ENCODE measurements at places on chromosomes 1 and 21.

GRCh38 chr1:98289311-98289710 is 368.5 kb upstream of the DPYD start:
- DNase-seq: no peak

DNA sequence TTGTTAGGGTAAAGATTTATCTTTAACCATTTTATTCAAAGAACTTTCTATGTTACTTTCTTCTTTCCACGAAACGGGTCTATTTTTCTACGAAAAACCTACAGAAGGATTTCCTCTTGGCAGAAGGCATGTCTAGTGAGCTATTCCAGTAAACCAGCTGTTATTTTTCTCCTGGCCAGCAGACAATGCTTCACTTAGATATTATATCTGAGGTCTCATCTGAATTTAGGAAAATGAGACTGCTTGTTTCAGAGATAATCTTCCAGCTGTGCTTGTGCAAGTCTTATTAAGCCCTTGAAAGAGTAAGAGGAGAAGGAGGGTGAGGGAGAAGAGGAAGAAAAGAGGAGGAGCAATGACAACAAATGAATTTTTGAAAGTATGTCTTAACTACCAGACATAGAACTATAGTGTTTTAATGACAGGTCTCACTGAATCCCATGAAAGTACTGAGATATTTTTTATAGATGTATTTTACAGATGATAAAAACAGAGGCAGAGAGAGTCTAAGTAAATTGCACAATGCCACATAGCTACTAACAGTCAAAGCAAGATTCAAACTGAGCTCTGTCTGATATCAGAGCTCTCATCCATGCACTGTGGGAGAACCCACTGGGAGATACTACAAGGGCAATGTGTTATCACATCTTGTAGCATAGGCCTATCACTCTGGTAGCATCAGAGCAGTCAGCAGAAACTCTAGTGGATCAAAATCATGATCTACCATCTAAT is 54.6 kb upstream of the SAMSN1 start:
- DNase-seq: no peak

DNA sequence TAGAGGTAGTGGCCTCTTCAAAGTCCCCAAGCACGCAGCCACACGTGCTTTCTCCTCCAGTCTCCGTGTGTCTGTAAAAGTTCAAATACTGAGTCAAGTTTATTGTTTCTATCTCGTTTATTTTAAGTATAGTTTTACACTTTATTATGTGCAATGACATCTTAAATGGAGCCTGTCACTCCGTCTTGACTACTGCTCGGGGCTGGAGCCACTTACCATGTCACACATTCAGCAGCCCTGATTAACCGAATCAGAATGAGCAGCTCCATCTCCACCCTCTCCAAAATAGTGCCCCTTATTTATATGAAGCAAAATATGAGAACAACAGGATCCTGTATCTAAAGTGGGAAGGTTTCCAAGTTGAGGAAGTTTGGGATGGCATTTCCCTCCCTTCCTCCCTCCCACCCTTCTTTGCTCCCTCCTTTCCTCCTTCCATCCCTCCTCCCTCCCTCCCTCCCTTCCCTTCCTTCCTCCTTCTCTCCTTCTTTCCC is 201.0 kb downstream of the PBX1 start:
- no peak for DNase-seq

GRCh38 chr21:46110499-46111192 is 12.7 kb downstream of the COL6A2 start:
- DNase-seq: no peak

DNA sequence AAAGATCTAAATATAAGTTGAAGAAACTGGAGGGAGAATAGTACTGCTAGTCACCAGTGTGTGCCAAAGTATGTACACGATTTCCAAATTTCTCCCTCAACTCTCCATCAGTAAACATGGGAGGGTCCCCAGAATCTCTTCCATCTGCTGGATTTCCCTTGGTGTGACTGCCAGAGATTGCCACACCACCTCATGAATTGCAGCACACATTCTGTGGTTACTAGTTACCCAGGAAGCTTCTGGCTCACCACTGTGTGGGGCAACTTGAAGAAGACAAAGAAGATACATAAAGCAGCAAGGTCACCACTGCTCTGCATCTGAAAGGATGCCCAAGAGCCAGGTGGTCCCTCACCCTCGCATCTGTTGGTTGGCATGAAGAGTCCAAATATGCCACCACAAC is 191.7 kb upstream of the ESRRG start:
- no peak for DNase-seq
